Activated T-helper 1 cell treated with anti-CD3 and anti-CD28 coated beads, Interleukin-2, amount 50 U/mL, for 16 hours (primary cell): ENCODE measurements at places on chromosomes 5 and 9.

DNA sequence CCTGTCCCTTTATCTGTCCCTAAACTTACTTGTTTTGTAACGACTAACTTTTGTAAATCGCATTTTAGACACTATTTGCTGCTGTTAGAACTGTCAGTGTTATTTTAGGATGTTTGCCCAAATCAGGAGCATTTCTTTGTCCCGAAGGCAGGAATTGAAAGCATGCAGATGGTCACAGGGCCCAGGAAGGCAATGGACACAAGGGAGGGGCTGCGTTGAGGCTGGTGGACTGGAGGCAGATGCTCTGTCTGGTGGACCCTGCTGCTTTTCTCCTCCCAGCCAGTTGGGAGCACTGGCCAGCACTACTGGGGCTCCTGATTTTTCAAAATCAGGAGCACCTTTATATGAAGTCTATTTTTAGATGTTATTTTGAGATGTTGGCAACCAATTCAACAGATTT is 31.7 kb downstream of the DOCK2 start:
- no peak for DNase-seq

GRCh38 chr5:172223901-172224873 is 30.2 kb downstream of the EFCAB9 start:
- no peak for DNase-seq

GRCh38 chr9:15308511-15308910 is 1.5 kb upstream of the TTC39B start:
- DNase-seq, result no peak

- no peak for DNase-seq
Measured at GRCh38 chr5:73544429-73545402, 20.7 kb downstream of the ANKRA2 start.

GRCh38 chr5:123997462-123998215 is 485.7 kb downstream of the CSNK1G3 start:
- DNase-seq, result no peak

- no peak for DNase-seq
Measured at GRCh38 chr9:134630393-134630790, 11.2 kb upstream of the COL5A1 start.

- no peak for DNase-seq
Measured at GRCh38 chr5:126624534-126624933, 23.8 kb downstream of the PHAX start.

- no peak for DNase-seq
Measured at GRCh38 chr9:107249131-107249533, 33.9 kb upstream of the RAD23B start.

DNA sequence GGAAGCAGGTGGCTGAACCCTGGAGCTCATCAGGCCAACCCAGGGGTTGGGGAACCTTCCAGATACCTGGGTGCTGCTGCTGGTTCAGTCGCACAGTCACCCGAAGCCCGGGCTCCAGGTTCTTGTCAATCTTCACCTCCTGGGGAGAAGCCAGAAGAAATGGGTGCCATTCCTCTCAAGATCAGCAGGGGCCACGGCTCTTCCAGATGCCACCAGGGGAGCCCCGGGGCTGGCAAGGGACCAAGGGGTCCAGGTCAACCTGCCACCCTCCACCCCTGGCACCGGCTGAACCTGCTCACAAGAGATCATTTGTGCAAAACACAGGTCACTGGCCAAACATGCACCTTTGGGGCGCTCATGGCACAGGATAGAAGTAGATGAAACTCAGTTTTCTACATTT is 4.7 kb downstream of the SPOUT1 start:
- DNase-seq, result no peak

DNA sequence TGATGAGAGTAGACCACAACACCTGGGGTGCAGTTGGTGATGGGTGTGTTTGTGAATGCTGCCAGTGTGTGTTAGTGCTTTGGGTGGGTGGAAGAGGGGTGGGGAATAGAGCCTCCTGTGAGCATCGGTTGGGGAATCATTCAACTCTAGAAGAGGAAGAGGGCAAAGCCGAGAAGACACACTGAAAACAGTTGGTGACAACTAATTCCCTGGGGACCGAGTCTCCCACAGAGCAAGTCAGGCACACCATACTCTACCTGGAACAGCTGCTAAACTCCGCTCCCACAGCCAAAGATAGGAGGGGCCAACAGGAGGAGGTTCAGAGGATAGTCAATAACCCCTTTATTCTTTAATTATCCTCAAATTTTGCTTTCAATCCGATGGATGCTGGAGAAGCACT is 1.6 kb upstream of the ARHGEF39 start:
- no peak for DNase-seq

GRCh38 chr5:54844905-54845566 is 140.4 kb downstream of the ESM1 start:
- DNase-seq, result no peak

- DNase-seq, result no peak
Measured at GRCh38 chr9:87684627-87685219, 41.2 kb upstream of the CTSL start.

DNA sequence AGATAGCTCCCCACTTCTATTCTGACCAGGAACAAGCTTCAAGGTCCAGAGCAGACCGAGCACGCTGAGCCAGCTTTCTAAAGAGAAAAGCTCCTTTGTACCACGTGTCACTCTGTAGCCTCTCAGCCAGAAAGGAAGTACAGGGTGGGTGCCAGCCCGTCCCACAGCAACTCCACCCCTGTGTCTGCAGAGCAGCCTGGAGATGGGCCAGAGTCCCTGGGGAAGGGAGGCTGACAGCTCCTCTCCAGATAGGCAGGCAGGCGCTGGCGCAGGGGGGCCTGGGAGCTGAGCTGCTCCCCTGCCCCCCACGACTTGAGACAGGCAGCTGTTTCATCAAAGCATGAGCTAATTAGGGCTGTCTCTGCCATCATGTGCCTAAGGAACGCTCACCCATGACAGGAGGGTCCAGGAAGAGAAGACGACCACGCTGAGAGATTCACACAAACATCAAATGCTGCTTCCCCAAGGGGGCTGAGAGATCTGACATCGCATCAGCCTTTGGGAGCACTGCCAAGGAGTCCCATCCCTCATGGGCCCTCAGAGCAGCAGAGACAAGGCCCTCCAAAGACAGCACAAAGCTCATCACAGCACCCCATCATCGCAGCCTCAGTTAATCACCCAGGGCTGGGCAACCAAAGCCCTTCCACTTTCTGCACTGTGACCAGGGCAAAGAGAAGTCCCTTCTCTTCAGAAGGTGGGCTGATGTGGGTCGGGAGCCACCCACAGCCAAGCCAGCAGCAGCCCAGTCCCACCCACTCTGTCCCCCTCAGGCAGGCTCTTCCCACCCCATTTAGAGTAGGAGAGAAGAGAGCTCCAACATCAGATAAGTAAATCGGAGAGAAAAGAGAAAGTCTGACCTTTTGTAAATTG is 78.5 kb upstream of the LRRTM2 start:
- no peak for DNase-seq

DNA sequence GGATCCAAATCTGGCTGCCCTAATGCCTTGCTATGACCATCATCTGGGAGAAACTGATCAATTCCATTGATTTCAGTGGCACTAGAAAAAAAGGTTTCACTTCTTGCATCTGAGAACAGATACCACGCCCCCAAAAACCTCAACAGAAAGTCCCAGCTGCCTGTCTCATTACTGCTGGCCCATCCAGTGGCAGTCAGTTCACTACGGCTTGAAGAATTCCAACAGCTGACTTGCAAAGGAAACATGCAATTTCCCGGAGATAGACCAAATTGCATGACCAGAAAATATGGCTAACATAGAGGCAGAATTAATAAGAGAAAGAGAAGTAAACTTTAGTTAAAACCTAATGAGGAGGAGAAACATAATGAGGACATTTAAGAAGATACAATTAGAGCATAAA is 48.6 kb downstream of the UGCG start:
- DNase-seq, result no peak

GRCh38 chr5:88979244-88979643 is 96.3 kb upstream of the MEF2C start:
- DNase-seq, result no peak

GRCh38 chr9:113935677-113936380 is 59.7 kb downstream of the ZNF618 start:
- no peak for DNase-seq

DNA sequence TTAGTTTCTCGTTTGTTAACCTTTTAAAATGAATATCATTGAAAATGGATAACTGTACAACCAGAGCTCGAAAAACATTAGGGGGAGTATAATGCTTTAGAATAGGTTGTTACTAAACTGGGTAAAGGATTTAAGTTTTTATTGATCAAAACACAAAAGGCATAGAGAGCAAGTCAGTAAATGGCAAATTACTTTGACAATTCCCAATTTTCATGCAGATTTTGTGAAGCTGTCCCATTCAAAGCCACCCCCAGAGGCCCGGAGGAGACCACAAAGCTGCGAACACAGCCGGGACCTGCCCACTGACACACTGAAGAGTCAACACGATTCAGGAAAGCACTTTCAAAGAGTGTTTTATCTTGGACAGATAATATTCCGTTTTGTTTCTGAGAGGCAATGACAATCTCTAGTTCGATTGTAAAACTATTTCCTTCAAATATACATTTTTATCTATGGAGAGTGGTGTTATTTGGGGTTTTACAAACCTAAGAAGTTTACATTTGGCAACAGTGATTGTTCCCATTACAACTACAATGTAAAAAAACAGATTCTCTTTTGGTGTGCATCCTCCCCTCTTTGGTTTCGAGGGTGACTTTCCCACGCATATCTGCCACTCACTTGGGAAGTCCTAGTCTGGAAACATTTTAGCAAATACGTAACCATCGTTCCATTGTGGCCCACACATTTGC is 182.6 kb upstream of the TBCA start:
- DNase-seq, result no peak

- DNase-seq, result no peak
Measured at GRCh38 chr5:118646917-118647316, 341.4 kb downstream of the DTWD2 start.

GRCh38 chr5:178313316-178313715 is 80.7 kb upstream of the PHYKPL start:
- no peak for DNase-seq

- no peak for DNase-seq
Measured at GRCh38 chr9:61673247-61673646, 483.4 kb downstream of the SPATA31A7 start.

DNA sequence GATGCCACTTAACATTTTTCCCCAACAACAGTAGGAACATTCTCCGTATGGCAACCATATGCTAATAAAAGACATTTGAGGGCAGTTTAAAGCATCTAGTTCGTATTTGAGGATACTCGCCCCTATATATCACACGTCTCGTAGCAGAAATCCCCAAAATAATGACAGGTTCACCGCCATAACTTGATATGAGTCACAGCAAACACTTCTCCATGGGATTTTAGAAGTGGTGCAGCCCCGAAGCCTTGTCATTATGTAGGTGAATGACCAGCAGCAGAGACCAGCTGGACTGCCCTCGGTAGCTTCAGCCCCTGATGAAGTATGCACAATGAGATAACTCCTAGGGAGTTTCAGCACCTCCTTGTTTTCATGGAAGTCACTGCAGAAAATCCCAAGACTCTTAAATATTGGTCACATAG is 2.0 kb downstream of the CTNND2 start:
- no peak for DNase-seq

- no peak for DNase-seq
Measured at GRCh38 chr9:81588148-81588871, 101.0 kb downstream of the TLE1 start.

DNA sequence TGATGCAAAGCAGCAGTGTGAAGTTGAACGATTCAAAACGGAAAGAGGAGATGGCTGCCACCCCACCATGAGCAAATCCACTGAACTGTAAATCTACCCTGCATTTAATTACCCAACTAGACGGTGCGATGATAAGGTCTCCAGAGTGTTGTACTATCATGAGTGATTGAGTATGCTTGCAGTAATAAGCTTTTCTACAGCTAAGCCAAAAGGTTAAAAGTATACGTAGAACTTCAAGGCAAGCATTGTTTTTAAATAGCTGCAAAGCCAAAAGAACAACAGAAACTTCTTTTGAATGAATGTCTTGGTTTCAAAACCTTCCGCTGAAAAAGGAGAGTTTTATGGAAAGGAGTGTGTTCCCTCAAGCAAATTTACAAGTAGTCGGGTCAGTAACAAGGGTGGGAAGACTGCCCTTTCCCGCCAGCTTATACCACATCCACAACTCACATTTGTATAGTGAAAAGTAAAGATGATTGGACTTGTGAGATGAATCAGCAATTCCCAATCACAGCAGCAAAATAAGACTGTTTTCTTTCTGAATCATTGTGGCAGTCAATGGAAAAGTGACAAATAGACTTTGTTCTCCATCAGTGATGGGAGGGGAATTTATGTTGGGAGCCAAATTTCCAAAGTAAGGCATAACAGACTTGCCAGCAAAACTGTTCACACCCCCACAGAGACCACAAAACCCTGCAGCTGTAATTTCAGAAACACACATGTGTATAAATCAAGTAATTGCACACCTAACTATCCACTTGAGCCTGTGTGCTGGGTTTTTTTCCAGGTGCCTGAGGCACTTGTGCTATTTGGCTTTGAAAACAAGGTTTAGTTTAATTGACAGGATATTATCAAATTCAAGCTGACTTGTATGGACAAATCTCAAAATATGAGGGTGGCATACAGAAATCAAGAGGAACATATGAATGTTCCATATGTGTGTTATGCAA is 407.7 kb upstream of the GRAMD2B start:
- DNase-seq, result no peak

DNA sequence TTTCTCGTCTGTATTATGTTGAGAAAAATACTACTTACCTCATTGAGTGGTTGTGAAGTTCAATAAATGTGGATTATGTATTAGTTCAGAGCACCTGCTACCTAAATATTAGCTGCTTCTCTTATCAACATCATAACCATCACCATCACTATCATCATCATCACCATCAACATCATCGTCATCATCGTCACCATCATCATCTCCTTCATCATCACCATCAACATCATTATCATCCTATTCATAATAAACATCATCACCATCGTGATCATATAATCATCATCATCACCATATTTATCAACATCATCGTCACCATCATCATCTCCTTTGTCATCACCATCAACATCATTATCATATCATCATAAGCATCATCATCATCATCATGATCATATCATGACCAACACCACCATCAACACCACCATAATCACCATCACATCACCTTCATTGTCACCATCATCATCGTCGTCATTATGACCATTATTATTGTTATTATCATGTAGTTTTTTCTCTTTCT is 181.0 kb upstream of the ADCY2 start:
- DNase-seq, result no peak

DNA sequence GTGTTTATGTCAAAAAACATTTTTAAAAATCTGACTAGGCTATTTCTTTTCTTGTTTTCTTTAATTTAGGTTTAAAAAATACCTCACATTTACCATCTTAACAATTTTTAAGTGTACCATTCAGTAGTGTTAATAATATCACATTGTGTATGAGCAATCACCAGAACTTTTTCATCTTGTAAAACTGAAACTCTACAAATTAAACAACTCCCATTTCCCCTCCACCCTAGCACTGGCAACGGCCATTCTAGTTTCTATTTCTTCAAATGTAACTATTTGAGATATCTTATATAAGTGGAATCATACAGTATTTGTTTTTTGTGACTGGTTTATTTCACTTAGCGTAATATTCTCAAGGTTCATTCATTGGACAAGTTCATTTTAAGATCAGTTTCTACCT is 27.7 kb downstream of the PLCXD3 start:
- DNase-seq, result no peak

GRCh38 chr9:82882748-82883147 is 180.2 kb downstream of the RASEF start:
- no peak for DNase-seq

- DNase-seq, result no peak
Measured at GRCh38 chr9:127035948-127036347, 86.5 kb downstream of the ANGPTL2 start.

GRCh38 chr5:168951769-168952168 is 349.2 kb downstream of the SLIT3 start:
- DNase-seq, result no peak

- DNase-seq, result no peak
Measured at GRCh38 chr9:120921661-120922181, 4.9 kb downstream of the TRAF1 start.
